HuH-7 (cell line): ENCODE measurements at places on chromosomes 2 and 18.

DNA sequence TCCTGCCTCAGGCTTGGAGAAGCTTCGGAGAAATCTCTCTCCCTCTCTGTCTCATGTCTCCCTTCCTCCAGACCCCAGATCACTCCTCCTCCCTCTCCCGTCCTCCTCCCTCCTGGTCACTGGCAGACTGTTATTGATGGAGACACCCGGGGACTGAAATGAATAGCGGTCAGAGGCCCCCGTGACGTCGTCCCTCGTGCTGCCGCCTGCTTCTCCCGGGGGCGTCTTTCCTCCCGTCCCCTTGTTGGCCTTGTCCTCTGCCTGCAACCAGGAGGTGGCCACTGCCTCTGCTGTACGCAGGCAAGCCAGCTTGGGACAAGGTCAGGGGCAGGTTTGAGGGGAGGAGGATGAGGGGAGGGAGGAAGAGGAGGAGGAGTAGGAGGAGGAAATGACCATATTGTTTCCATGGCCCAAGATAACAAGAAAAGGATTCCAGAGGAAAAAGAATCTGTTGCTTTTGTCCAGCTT, 78.2 kb downstream of the CELF4 start:
- DNase-seq = no peak

- no peak for DNase-seq
Measured at GRCh38 chr2:232628466-232629128, 4.8 kb upstream of the EFHD1 start.

DNA sequence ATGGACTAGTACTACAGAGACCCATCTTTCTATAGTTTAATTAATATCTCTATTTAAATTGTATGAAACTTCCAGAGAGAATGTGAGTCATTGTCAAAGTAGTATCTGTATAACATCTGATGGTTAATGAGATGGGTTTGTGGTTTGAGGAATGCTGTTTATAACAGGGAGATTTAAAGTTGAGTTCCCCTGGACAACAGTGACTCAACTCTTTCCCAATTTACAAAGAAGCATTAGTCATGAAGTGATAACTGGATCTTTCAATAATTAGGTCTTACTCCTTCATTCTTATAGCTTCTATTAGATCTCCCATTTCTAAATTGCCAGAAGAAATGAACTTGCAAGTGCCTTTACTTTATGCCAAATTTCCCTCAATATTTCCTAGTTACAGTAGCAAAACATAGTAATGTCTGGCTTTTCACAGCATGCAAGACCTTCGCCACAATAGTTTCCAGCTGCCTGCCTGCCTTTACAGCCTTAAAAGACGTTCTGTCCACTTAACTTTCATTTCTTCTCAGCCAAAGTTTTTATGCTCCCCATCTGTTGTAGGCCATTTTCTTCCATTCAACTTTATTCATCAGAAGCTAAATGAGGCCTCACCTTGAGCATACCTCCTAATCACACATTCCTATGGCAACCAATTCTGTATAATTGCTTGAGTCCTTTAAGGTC, 47.7 kb upstream of the WDR75 start:
- DNase-seq = no peak

DNA sequence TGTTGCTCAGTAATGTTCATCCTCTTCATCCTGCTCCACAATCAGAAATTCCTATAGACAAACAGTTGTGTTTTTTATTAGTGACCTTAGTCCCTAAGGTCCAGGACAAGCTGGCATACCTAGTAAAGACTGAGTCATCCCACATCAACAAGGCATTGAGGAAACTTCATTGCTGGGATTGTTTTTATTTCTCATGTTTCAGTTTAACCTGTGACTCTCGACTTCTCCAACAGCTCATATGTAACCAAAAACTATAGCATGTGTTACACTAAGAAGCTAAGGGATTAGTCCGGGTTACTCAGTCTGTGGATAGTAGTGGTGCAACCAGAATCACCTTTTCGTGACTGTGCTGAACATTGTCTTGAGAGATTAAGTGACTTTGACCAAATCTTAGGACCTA, 292.1 kb downstream of the RDH14 start:
- DNase-seq = no peak

DNA sequence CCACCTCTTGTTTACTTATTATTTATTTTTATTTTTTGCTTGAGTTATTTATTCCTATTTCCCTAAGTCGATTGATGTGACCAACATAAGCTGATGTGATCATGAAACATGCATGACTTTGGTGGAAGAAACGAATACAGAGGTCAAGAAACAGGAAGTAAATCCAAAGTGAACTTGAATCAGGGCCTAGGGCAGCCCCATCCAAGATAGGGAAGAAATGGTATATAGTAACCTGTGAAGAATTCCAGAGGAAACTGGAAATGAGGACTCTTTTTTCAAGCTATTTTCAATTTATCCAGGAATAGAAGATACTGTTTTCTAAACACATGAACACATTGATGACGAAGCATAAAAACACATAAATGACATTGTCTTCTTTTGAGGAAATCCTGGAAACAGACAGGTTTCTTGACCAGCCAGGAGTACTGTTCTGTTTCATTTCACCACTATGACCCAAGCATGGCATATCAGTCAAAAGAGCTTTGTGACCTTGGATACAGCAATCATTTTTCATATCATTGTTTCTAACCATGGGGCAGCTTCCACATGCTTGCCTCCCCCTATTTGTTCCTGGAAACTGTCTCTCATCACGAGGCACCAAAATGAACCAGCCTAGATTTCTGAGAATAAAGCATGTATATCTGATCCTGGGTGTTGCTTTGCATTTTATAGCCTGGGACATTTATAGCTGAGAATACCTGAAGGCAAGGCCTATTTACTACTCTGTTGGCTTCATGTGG, 9.1 kb upstream of the LCLAT1 start:
- DNase-seq = no peak

GRCh38 chr2:100771125-100771524, 48.8 kb upstream of the NPAS2 start:
- DNase-seq = no peak

DNA sequence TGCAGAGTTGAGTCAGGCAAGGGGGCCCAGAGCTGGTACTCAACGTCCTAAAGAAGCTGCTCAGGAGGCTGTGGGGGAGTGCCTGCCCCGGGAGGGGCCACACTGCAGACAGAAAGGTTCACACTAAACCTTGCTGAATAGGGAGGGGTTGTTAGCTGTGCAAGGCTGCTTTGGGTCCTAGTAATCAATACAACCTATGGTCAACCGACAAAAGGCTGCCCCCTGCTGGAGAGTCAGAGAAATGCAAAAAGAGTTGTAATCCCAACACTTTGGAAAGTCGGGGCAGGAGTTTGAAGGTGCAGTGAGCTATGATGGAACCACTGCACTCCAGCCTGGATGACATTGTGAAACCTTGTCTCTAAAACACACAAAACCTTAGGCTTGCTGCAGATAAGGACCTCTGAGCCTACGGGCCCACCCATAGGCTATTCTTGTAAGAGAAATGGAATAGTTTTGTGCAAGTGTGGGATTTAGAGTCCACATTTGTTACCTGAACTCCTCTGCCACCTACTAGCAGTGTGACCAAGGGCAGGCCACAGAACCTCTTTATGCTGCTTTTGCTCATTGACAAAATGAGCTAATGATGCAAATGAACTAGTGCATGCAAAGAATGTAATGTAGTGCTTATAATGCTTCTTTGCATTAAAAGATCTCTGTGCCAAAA, 81.5 kb downstream of the PRPF40A start:
- DNase-seq = peak; percentile 86

GRCh38 chr18:69843015-69843414, 104.7 kb downstream of the CD226 start:
- DNase-seq = no peak

- no peak for DNase-seq
Measured at GRCh38 chr18:79935925-79936324, 15.5 kb downstream of the SLC66A2 start.

GRCh38 chr2:237695201-237695780, 67.9 kb downstream of the LRRFIP1 start:
- DNase-seq = no peak

- DNase-seq = no peak
Measured at GRCh38 chr2:40204268-40204667, 247.6 kb downstream of the SLC8A1 start.

- DNase-seq = no peak
Measured at GRCh38 chr2:157741819-157742484, 113.3 kb upstream of the ACVR1C start.

DNA sequence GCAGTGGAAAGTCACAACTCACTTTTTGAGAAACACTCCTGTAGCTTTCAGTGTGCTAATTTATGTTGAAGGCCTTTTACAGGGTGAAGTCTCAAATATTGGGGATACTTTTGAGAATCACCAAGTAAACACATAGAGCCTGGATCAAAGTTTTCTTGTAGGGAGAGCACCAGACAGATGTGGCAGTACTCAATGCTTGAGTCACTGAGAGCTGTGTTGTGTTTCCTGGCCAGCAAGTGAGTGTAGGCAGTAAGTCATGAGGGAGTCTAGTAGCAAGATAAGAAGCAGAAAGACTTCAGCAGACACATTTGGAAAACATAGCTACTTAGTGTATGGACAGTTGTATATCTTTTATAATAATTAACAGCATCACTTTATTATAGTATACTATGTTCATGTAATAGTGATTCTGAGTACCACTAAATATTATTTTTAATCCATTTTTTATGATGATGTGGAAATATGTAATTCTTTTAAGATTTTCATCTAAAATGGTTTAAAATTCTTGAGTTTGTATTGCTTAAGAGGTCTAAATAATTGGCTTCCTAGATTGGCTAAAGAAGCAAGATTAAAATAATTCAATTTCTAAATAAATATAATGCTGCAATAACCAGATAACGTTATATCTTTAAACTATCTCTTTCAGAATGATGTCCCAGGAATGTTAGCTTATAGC, 12.8 kb downstream of the PSMD1 start:
- DNase-seq = no peak

DNA sequence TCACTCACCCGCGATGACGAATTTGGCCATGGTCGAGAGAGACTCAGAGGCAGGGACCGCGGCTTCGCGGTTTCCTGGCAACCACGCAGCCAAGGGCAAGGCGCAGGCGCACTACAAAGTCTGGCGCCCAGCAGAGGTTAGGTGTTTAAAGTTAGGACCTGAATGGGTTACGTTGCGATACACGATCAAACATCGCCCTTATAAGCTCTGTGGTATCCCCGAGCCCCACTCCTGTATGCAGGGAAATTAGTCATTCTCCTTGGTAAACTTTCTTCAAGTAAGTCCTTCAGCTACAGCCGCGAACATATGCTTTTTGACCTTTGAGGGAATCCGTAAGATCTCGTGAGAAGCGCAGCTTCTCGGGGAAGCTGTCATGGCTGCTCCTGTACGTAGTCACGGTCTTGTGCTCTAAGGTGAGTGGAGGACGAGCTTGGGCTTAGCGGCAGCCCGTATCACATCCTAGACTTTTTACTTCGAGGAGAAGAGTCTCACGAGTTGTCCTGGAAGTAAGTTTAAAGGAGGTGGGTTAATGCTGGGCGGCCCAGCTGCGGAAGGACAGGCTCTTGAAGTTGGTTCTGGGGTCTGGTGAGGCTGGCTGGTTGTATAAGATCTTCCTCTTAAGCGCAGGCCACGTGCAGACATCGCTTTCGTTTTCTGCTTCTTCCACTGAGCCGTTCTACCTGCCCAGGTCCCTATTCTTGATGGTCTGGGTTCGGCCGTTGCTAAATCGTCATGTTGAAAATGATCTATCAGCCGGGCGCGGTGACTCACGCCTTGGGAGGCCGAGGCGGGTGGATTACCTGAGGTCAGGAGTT, at the start of the genes FASTKD2 and MDH1B:
FASTKD2 (plus strand) TSS at position 365 of the 815 bp plus-strand sequence. CDS start 1,088 bp downstream, outside the sequence.
MDH1B (minus strand) TSS at position 87 of the 815 bp plus-strand sequence; CDS start at position 30, 57 bp downstream.
- peak; percentile 68 for DNase-seq

DNA sequence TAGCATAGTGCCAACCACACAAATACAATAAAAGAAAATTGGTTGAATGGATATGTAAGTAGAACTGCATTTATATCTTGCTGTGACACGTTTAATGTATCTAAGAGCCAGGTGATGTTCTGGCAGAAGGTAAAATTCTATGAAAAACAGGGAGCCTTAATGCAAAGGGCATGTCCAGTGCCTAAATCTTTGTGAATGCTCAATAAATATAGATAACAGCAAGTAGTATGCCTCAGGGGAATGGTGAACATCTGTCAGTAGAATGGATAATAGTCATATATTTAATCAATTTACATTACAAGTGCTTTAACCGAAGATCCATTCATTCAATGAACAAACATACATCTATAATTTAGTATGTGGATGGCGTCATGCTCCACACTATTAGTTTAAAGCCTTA, 43.7 kb upstream of the NYAP2 start:
- DNase-seq = no peak

- DNase-seq = no peak
Measured at GRCh38 chr2:126653761-126654160, 2.2 kb upstream of the GYPC start.

DNA sequence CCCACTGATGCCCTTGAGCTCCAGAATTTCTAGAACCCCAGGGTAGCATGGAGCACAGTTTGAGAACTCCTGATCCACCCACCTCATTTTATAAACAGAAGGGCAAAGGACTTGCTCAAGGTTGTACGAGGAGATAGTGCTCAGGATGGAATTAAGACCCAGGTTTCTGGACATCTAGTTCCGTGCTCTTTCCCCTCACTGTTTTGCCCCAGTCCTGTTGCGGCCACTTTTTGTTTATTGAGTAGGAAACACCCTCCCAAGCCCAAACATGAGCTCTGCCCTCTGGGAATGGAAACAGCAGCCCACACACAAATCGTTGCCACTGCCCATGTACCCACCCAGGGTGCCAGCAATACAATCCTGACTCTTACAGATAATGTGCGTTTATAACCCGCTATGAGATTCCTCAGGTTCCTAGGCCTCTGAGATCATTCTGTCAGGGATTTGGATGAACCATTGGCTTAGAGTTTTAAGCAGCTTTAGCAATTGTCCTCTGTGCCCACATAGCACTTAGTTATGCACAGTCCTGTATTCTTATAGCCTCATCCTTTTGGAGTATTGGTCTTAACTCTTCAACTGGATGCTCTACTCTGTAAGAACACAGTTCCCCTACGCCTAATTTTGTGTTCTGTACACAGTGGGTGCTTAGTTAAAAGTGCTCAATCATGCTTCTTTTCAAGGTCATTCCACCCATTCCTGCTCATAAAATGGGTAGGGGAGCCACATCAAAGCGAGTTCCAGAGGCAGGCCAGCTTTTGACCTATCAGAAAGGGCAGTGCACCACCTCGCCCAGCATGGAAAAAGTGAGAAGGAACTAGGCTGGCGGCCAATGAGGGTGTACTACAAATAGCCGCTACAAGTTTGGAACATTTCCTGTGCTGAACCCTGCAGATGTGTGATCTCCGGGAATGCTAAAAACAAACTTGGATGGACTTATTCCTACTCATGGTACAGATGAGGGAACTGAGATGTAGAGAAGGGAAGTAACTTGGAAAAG, 60.3 kb upstream of the IGFBP2 start:
- DNase-seq = no peak
